ENCODE measurements at places on chromosomes 3 and 15.

DNA sequence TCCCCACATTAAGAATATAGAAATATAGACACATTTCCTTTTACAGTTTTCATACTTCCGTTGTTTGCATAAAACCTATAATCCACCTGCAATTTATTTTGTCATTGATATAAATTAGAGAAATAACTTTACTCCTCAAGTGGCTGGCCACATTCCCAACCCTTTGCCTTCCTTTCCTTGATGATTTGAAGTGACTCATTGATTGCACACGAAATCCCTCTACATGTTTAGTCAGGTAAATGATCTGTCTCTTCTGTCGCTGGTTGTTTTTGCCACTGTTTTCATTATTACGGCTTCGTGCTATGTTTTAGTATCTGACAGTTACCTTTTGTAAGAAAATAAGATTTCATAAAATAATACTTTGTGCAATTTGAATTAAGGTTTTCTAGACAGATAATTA is 272.2 kb upstream of the NR2E3 start:
- H3K27me3 ChIP-seq = no peaks in the 10 kb centered on the region
- H3K27ac ChIP-seq = no peak overlapping the region

GRCh38 chr15:101203607-101204189 is 48.1 kb downstream of the CHSY1 start:
- H3K36me3 ChIP-seq = peaks cover 9% of the 10 kb centered on the region
- H3K4me3 ChIP-seq = no peak overlapping the region
- H3K4me1 ChIP-seq = peaks cover 39% of the 10 kb centered on the region
- DNase-seq = no peak

GRCh38 chr3:64353226-64353625 is 128.0 kb upstream of the PRICKLE2 start:
- no peaks in the 10 kb centered on the region for H3K36me3 ChIP-seq
- peaks cover 2% of the 10 kb centered on the region for H3K4me1 ChIP-seq
- no peak overlapping the region for H3K4me3 ChIP-seq
- DNase-seq = no peak

- DNase-seq = no peak
- peaks cover 26% of the 10 kb centered on the region for H3K36me3 ChIP-seq
- H3K27ac ChIP-seq = no peak overlapping the region
- no peaks in the 10 kb centered on the region for H3K27me3 ChIP-seq
- H3K4me1 ChIP-seq = no peaks in the 10 kb centered on the region
- no peak overlapping the region for H3K4me3 ChIP-seq
Measured at GRCh38 chr15:78914027-78914764, 30.6 kb downstream of the CTSH start.

- H3K27ac ChIP-seq = no peak overlapping the region
- H3K27me3 ChIP-seq = no peaks in the 10 kb centered on the region
- no peak overlapping the region for H3K4me3 ChIP-seq
- DNase-seq = no peak
- H3K4me1 ChIP-seq = no peaks in the 10 kb centered on the region
Measured at GRCh38 chr3:105523501-105523900, 156.8 kb downstream of the ALCAM start.

DNA sequence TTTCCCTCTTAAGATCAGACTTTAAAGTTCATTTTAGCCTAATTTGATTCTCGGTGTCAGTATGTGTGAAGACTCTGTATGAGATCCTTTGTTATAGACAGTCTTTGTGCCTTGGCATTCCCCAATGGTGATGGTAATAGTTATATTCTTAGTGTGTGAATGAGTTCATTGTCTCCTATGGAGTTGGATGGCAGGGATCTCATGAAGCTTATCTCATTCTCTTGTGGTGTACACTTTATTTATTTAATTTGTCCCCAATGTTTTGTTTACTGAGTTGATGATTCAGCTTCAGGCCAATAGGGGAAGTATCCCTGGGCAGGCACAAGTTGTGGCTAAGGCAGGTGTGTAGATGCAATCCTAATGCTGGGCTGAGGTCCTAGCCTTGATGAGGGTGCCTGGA is 222.0 kb upstream of the DPPA4 start:
- no peak for DNase-seq
- no peak overlapping the region for H3K4me3 ChIP-seq
- no peaks in the 10 kb centered on the region for H3K36me3 ChIP-seq

GRCh38 chr3:73575953-73576352 is 48.8 kb downstream of the PDZRN3 start:
- no peak overlapping the region for H3K4me3 ChIP-seq
- no peak for DNase-seq
- no peaks in the 10 kb centered on the region for H3K36me3 ChIP-seq
- no peak overlapping the region for H3K27ac ChIP-seq
